ENCODE measurements at places on chromosomes 13 and 19.

- DNase-seq, result no peak
These were observed 7.2 kb downstream of the TSKS start for GRCh38 chr19:49755956-49756355.

DNA sequence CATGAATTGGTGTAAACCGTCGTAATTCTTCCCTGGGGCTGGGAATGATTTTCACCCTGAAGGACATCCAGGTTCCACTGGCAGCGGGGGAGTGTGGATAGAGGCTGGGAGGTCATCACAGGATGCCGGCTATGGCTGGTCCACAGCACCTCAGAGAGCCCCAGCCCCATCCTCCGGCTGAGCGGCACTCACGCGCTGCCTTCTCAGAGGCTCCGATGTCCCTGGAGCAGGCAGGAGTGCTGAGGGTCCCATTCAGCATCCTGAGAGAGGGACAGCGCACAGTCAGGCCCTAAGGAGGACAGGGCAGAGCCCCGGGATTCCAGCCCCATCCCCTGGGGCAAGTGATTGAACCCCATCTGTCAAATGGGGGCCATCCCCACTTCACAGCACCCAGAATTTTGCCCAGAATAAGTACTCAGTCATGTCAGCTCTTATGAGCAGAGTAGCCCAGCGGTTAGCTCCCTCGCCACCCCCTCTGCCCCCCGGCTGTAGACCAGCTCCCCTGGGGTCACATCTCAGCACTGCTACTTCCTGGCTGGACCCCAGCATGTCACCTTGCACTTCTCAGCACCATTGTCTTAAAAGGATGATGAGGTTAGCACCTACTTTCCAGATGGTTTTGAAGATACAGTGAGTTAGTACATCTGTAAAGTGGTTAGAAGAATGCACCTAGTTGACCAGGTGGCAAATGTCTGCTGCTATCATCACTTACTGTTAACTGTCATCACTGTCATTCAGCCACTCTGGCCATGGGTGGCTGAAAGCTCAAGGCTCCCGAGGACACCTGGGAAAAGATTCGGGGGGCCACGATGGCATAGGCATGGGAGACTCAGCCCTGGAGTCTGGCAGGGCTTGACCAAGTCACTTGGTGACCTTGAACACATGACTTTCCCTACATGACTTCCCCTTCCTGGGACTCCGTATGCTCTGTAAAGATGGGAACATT lies 11.9 kb downstream of the GRAMD1A start:
- DNase-seq, result no peak

GRCh38 chr19:1408300-1409203 lies 1.2 kb downstream of the DAZAP1 start:
- no peak for DNase-seq

DNA sequence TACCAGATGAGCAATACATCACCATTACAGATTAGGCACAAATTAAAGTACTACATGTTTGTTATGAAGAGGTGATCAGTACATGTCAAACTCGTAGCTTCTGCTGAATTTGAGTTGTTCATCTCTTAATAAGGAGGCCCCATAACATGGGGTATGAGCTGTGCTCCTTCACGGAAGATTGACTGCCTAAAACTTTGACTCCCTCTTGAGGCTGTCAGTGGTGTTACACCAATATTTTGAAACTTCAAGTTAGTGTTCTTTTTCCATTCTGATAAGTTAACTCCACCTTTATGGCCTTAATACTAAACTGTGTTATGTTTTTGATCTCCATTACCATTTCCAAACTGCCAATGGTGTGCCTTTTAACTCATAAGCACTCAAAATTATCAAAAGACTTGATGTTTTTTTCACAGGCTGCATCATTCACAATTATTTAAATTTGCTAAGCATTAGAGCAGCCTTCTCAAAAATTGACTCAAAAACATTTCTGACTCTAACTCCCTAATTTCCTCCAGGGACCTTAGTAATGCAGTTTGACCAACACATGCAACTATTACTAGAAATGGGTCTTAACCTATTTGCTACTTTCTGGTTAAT lies 1591.5 kb downstream of the PCDH9 start:
- DNase-seq, result no peak

DNA sequence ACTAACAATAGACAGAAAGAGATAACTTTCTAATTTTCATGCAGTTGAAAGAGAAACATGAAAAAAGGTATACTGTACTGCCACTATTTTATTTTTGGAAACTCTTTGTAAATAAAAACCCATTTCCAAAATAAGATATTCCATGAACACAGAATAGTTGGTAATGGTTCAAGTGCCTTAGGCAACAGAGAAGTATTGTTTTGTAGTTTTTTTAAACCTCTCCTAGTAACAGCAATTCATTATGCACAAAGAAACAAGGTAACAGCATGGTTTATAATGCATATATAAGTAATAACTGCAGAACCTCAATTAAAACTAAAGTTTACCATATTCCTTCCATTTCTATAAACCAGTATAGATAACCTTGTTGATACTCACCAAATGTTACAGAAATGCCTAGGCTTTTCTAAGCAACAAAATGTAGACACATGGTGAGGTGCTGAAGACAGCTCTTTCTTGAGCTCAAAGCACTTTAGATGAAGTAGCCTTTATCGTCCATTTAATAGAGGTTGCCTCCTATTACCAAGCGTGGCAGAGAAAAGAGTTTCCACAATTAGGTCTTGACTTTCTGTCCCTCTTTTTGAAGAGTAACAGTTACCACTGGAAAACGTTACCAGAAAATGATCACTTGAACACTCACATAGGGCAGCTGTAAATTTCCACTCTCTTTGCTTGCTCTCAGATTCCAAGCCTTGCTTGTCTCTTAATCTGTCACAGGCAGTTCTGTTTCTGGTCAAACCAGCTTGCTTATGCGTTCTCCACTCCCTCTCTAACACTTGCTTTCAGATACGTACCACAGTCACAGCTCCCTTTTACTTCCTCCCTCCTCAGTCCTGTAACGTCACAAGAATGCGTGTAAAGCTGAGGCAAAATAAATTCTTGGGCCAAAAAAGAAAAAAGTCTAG lies 42.9 kb downstream of the CAB39L start:
- no peak for DNase-seq

DNA sequence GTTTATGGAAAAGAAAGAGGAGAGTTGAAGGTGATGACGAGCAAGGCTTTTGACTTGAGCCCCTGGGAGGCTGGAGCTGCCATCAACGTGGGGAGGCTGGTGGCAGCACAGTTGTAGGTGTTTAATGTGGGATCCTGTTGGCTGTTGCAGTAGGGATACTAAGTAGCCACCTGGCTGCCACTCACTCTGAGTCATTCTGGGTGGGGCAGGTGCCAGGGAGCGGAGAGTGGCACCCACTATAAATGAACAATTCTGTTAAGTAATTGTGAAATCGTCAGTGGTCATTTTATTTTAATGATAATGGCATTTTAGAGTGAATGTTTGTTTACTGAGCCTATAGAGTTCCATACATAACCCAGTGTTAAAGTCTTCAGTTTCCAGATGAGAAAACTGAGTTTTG lies 9.8 kb downstream of the ZNF317 start:
- DNase-seq, result no peak

DNA sequence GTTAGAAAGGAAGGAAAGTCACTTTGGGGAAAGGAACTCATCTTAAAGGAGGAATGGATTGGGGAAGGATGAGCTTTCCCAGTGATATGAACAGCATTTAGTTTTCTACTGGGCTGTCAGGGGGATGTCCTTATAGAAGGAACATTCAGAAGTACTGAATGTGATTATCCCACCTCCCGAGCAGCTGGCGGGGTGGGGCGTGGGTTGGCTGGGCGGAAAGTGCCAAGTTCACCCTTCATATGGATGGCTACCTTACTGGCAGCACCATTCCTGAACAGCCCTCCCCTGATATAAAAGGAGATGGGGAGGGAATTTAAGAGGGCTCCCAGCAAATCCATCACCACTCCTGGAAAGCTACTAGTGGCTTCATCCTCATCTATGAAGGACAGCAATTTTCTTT lies 190.7 kb downstream of the DNAJC15 start:
- DNase-seq, result no peak

DNA sequence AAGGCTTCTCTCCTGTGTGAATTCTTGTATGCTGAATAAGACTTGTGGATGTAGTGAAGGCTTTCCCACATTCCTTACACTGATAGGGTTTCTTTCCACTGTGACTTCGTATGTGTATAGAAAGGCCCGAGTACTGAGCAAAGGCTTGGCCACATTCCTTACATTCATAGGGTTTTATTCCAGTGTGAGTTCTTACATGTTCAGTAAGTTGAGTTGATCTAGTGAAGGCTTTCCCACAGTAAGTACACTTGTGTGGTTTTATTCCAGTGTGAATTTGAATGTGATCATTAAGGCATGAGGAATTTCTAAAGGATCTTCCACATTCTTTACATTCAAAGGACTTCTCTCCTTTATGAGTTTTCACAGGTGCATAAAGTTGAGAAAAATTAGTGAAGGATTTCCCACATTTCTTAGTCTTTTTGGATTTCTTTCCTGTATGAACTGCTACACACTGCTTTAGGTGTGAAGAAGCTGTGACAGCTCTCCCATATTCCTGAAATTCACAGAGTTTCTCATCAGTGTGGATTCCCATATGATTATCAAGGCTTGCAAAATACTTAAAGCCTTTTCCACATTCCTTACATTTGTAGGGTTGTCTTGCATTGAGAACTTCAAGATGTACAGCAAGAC lies 10.4 kb downstream of the ZNF561 start:
- DNase-seq, result no peak

DNA sequence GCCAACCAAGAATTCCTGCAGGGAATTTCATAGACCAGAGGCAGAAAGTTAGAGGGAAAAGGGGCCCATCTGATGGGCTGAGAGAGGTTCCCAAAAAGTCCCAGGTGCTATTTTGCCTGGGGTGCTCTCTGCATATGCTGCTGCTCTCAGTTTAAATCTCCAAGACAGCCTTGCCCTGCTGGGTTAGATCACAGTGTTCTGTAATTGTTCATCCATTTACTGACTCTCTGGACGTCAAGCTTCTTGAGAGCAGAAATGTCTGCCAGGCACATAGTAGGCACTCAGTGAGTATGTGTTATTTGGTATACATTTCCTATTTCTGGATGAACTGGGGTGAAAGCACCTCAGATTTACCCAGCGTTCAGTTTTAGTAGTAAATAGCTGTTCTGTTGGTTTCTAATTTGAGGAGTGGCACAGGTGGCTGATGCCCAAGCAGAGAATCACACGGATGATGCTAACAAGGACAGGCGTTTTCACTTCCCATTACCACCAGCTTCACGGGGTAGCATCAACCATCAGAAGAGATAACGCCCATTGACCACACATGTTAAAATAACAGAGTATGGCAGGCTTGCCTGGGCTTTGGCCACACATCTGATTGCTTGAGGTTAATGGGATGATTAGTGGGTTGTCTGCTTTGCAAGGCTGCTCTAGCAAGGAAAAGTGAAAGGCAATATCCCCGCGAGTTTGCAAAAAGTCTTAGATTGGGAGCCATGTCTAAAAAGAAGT lies 161.1 kb downstream of the SLC7A1 start:
- DNase-seq, result no peak

- no peak for DNase-seq
These were observed 310.8 kb downstream of the SLC7A1 start for GRCh38 chr13:29284726-29285125.

DNA sequence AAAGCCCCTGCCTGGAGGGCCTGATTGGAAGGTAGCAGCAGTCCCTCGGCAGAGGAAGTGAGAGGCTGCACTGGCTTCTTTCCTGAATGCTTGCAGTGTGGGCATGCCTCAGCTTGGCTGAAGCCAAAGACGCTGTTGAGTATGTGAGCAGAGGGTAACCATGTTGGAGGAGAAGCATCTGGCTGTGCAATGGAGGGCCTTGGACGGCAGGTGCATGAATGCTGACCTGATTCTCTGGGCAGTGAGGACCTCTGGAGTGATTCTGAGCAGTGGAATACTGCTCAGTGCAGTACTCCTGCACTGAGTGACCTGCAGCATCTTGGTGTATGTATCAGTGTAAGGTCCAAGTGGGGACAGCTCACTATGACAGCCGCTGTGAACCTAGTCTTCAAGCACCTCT lies 46.9 kb downstream of the SOX1 start:
- no peak for DNase-seq

GRCh38 chr13:112510002-112510780 lies 77.8 kb downstream of the TUBGCP3 start:
- no peak for DNase-seq

DNA sequence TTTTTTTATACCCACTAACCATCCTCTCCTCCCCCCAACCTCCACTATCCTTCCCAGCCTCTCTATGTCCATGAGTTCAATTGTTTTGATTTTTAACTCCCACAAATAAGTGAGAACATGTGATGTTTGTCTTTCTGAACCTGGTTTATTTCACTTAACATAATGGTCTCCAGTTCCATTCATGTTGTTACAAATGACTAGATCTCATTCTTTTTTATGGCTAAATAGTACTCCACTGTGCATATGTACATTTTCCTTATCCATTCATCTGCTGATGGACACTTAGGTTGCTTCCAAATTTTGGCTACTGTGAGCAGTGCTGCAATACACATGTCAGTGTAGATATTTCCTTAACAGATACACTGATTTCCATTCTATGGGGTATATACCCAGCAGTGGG lies 24.9 kb upstream of the ACP7 start:
- no peak for DNase-seq

DNA sequence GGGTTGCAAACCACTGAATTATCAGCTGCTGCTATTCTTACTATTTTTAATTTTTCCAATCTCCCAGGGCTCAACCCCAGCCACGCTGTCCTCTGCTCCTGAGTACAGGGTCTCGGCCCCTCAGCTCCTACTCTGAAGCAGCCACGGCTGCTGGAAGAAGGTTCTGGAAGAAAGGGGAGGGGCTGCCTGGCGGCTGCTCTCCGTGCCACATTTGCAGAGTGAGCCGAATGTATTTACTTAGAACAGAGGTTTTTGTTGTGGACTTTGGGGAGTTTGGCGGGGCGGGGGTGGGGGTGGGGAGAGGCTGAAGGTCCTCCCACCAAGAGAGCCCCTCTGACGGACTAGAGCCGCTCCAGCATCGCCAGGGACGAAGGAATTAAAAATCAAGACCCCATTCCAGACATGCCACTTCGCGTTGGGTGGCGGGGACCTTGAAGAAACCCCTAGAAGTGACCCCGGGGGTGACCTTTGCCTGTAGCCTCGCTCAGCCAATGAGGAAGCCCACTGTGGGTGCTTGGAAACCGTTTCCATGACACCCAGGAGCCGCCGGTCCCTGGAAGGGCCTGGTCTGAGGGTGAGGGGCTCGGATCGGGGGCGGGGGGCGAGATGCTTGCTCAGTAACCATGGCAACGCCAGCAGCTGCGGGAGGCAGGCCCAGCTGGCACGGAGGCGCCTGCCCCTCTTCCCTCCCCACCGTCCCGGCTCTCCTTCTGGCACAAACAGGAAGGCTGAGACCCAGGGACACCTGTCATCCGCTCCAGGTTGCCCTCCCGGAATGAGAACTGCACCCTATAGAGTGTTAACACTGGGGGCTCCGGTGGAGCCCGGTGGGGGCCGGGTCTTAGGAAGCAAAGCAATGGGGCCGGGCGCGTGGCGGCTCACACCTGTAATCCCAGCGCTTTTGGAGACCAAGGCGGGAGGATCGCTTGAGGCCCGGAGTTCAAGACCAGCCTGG lies 54.2 kb upstream of the PTPRS start:
- DNase-seq, result no peak

Data from cortex of kidney (tissue), 1 donor.